Activated B cell treated with CpG ODN at 0.5 μM for 24 hours (primary cell): ENCODE measurements at places on chromosomes 3 and 15. TPM values are rescaled to one million over a fixed set of nuclear protein-coding genes. Genes with fewer than 3 reads are reported as not detected.

Gene GOLIM4
- 8.0 and 8.5 TPM in 2 replicates for total RNA-seq

Gene IL16
- 205 and 206 TPM in 2 replicates for total RNA-seq

GRCh38 chr15:38220606-38221273 lies 31.9 kb upstream of the SPRED1 start:
- no peaks in the 10 kb centered on the region for H3K36me3 ChIP-seq
- H3K4me1 ChIP-seq, result no peaks in the 10 kb centered on the region
- H3K27ac ChIP-seq, result no peak overlapping the region
- H3K4me3 ChIP-seq, result no peak overlapping the region

DNA sequence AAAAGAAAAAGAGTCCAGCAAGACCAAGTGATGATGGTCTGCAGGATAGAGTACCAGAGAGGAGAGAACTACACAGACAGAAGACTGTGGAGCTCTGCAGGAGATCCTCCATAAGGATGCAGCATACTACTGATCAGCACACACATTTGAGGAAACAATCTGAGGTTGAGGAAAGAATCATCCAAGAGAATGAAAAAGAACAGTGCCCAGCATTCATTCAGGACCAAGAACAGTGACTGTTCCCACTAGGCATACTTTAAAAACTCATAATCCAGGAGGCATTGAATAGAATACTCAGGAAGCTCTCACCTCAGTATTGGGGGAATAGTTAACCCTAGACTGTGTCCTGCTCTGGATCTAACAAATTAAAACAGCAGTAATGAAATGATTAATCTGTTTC lies 54.9 kb downstream of the THSD4 start:
- no peak for DNase-seq
- no peak overlapping the region for H3K27ac ChIP-seq
- H3K36me3 ChIP-seq, result no peaks in the 10 kb centered on the region

Gene TEX9
- total RNA-seq, result 29.7 and 31.3 TPM in 2 replicates

DNA sequence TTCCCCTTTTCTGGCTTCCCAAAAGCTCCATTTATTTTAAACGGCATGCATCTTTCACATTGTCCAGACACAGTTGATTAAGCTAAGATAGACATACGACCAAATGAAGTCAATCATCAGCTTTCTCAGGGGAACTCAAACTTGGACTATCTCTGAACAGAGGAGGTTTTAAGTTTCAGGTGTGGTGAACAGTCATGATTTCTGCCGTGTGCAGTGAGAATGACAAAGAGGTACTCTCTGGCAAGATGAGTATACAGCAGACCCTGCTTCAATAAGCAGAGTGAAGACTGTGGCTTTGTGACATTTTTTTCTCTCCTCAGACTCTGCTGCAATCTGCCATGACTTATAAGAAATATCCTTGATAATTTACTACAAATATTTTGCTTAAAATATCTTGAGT lies 307.7 kb downstream of the CNTN6 start:
- DNase-seq, result no peak
- H3K27ac ChIP-seq, result no peak overlapping the region
- no peaks in the 10 kb centered on the region for H3K4me1 ChIP-seq
- H3K27me3 ChIP-seq, result no peaks in the 10 kb centered on the region
- no peak overlapping the region for H3K4me3 ChIP-seq

Gene FURIN
- 46.5 and 46.6 TPM in 2 replicates for total RNA-seq

Gene ADPRH
- total RNA-seq, result 41.2 and 43.8 TPM in 2 replicates
